ENCODE measurements at places on chromosomes 2 and 18. TPM values are rescaled to one million over a fixed set of nuclear protein-coding genes. Genes with fewer than 3 reads are reported as not detected.

- peaks cover 2% of the 10 kb centered on the region for H3K36me3 ChIP-seq
- no peak overlapping the region for H3K4me3 ChIP-seq
- H3K27ac ChIP-seq, result no peak overlapping the region
- DNase-seq, result no peak
- H3K4me1 ChIP-seq, result peaks cover 2% of the 10 kb centered on the region
- H3K27me3 ChIP-seq, result peaks cover 55% of the 10 kb centered on the region
These were observed 36.4 kb downstream of the TSN start for GRCh38 chr2:121791801-121792221.

- H3K4me1 ChIP-seq, result peaks cover 9% of the 10 kb centered on the region
- H3K4me3 ChIP-seq, result peak overlapping the region; percentile 12
- no peak for DNase-seq
These were observed 8.9 kb downstream of the GDF7 start for GRCh38 chr2:20675701-20676352.

DNA sequence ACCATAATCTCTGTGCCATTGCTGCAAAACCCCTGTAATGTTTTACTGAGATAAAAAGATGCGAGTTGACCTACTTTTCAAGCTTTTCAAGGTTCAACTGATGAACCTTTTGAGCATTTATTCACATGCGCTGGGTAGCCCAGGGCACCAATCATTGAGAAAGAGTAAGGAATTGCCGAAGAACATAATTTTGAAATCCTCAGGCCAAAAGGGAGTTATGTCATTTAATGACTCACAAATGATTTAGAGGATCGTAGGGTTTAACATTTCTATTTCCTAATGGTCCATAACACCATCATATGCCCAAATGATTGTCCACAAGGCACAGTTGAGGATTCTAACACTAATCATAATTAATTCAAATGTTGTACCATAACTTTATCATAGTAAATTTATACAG, 20.2 kb upstream of the DLX1 start:
- H3K36me3 ChIP-seq, result peaks cover 7% of the 10 kb centered on the region
- no peak overlapping the region for H3K27ac ChIP-seq
- no peak for DNase-seq
- no peak overlapping the region for H3K4me3 ChIP-seq
- H3K27me3 ChIP-seq, result peaks cover 4% of the 10 kb centered on the region

GRCh38 chr2:77866661-77867060, 344.5 kb upstream of the LRRTM4 start:
- DNase-seq, result no peak
- no peaks in the 10 kb centered on the region for H3K36me3 ChIP-seq
- H3K4me3 ChIP-seq, result no peak overlapping the region
- no peak overlapping the region for H3K27ac ChIP-seq

- H3K4me1 ChIP-seq, result peaks cover 19% of the 10 kb centered on the region
- no peaks in the 10 kb centered on the region for H3K27me3 ChIP-seq
- no peak for DNase-seq
- H3K4me3 ChIP-seq, result peak overlapping the region; percentile 65
These were observed 1.5 kb upstream of the GPBAR1 start for GRCh38 chr2:218259099-218259961.

DNA sequence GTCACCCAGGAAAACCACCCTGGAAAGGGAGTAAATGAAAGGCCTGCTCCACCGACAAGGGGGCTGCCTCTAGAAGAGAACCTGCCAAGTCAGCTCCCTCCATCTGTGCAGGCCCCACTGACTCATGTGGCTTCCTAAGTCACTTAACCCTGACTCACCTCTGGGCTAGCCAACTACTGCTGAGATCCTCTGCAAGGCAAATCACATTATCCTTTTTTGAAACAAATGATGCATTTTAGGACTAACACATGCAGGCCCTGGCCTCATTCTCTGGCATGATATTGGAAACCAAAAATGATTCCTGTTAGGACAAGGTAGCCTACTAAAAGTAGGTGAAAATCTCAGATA, 474.6 kb downstream of the EPHA4 start:
- no peak overlapping the region for H3K27ac ChIP-seq
- H3K4me3 ChIP-seq, result no peak overlapping the region
- H3K4me1 ChIP-seq, result no peaks in the 10 kb centered on the region
- H3K36me3 ChIP-seq, result no peaks in the 10 kb centered on the region
- H3K27me3 ChIP-seq, result peaks cover 13% of the 10 kb centered on the region

GRCh38 chr18:49669403-49669802, 107.5 kb downstream of the LIPG start:
- no peaks in the 10 kb centered on the region for H3K4me1 ChIP-seq
- H3K4me3 ChIP-seq, result no peak overlapping the region
- no peak overlapping the region for H3K27ac ChIP-seq
- no peaks in the 10 kb centered on the region for H3K36me3 ChIP-seq

CCDC68 gene
- not detected for total RNA-seq

OSBPL1A gene
- total RNA-seq, result 7.1 TPM

GLI2 gene
- not detected for total RNA-seq
